ENCODE measurements at places on chromosomes 6 and 20.

GRCh38 chr6:139582956-139583355 lies 208.5 kb upstream of the CITED2 start:
- peak; percentile 48 for DNase-seq

- DNase-seq: no peak
These were observed 237.5 kb upstream of the RSPO3 start for GRCh38 chr6:126880964-126881363.

GRCh38 chr20:17179840-17180239 lies 47.0 kb upstream of the PCSK2 start:
- no peak for DNase-seq

DNA sequence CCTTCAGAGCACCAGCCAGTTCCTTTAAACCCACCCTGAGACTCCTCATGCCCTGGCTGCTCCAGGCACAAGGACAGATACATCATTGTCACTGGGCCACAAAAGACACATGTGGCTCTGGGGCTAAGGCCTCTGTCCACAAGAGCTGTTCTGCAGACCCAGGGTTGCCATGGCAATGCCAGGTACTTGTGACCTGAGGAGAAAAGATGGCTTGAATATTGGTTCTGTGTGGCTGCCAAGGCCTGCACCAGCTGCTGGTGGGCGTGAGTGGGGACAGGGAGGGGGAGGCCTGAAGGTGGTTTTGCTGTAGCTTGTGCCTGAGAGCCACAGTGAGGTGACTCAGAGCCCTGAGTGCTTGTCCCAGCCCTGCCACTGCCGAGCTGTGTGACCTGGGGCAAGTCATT lies 31.8 kb downstream of the SAYSD1 start:
- no peak for DNase-seq

GRCh38 chr6:33217681-33218080 lies 9.4 kb downstream of the RING1 start:
- DNase-seq: no peak

DNA sequence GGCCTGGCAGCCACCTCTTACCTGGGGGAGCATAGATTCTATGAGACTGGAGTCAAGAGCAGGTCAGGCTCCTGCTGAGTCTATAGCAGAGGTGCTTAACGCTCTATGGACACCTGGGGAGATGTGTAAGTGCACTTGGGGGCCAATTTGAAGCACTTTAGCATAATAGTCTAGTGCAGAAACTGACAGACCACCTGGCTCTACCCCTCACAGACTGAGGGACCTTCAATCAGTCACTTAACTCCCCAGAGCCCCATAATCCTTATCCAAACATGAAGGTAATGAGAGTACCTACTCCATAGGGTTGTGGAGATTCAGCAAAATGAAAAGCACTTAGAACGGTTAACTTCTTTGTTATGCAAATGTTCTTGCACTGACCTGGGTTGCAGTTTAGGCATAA lies 87.3 kb upstream of the SLC22A16 start:
- DNase-seq: no peak

GRCh38 chr6:163243083-163243482 lies 171.4 kb upstream of the QKI start:
- no peak for DNase-seq

GRCh38 chr6:45445749-45446549 lies 68.2 kb upstream of the SUPT3H start:
- DNase-seq: peak; percentile 99

DNA sequence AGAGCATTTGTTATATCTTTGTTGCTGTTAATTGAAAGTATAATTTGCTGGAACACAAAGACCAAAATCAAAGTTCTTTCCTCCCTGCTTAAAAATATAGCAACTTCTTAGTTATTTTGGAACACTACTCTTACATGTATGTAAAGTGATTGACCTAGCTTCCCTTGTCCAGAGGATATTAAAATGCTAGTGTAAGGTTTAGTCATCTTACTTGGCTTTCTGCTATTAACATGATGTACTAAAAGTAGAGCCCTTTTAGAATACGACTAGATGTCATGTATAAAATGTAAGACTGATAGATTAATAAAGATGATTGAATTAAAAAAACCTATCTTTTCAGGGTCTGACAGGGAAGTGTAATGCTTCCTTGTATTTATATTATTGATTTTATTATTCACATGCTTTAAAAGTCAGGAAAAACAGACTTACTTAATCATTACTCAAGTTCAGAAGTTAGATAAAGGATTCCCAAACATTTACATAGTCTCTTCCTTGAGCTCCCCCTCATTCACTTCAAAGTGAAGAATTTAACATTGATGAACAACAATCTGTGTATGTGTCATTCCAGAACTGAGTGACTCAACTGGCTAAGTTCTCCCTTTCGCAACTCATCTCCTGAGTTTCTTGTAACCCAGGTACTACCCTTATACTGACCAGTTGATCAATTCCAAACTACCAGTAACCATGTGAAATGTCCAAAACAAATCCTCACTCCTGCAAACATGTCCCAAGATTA lies 50.9 kb downstream of the BTBD9 start:
- DNase-seq: peak; percentile 76

GRCh38 chr20:18533978-18534644 lies 26.4 kb downstream of the SEC23B start:
- DNase-seq: no peak

DNA sequence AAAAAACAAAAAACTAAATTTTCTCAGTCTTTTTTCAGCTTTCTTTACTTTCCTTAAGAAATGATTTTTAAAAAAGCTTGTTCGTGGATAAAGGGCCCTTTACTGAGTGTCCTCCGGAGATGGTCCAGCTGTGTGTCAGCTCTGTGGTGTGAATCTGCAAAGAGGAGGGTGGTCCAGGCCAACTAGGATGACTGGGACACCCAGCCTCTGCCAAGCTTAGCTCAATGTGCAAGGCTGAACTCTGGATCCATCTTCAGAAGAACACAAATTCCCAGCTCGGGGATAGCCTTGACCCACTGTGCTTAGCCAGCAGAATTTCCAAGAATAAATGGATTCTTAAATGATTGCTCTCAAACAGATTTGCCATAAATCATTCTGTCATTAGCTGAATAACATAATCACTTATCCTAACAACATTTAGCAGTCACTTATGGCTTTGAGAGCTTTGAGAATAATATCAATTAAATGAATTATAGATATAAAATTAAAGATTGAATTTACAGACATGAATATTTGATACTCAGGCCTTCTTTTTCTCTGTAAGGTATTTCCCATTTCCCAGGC lies 14.2 kb upstream of the CALHM5 start:
- peak; percentile 10 for DNase-seq

GRCh38 chr6:143755301-143755744 lies 77.6 kb downstream of the PHACTR2 start:
- DNase-seq: peak; percentile 53

GRCh38 chr6:108921547-108922361 lies 73.5 kb downstream of the ARMC2 start:
- DNase-seq: peak; percentile 31

DNA sequence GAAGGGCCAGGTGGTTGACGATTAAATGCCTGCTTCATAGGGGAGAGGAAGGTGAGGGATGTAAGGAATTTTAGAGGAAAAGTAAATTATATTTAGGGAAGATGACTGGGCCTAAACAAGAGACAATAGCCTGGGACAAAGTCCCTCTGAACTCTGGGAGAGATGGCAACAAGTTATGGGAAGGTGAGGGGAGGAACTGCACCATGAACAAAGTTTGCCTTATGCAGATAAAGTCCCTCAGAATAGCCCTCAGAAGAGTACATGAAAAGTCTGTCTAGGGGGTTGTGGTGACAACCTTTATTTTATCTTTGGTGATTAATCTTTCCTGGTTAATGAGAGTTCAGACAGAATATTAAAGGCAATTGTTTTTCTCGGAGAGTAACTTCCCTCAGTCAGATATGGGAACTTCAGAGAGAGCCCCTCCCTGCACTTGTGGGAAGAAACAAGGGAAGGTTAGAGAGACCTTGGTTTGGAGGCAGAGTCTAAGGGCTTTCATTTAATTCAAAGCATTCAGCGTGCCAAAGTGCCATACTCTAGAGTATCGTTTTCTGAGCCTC lies 27.1 kb upstream of the FAM217A start:
- no peak for DNase-seq

DNA sequence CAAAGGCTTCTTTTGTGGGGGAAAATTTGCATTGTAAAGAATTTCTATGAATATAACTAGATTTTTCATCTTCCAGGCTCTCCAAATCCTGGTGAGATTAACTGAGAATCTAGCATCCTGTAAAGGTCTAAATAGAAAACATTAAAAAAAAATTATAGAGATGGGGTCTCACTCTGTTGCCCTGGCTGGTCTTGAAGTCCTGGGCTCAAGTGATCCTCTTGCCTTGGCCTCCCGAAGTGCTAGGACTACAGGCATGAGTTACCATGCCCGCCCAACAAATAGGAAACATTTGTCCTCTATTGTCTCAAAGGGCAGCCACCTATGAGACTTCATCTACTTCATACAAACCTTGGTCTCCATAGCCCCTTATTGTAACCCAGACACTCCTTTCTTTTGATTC lies 25.2 kb upstream of the NCOA3 start:
- no peak for DNase-seq

- peak; percentile 82 for DNase-seq
These were observed 542.9 kb upstream of the JAG1 start for GRCh38 chr20:11216451-11217314.

DNA sequence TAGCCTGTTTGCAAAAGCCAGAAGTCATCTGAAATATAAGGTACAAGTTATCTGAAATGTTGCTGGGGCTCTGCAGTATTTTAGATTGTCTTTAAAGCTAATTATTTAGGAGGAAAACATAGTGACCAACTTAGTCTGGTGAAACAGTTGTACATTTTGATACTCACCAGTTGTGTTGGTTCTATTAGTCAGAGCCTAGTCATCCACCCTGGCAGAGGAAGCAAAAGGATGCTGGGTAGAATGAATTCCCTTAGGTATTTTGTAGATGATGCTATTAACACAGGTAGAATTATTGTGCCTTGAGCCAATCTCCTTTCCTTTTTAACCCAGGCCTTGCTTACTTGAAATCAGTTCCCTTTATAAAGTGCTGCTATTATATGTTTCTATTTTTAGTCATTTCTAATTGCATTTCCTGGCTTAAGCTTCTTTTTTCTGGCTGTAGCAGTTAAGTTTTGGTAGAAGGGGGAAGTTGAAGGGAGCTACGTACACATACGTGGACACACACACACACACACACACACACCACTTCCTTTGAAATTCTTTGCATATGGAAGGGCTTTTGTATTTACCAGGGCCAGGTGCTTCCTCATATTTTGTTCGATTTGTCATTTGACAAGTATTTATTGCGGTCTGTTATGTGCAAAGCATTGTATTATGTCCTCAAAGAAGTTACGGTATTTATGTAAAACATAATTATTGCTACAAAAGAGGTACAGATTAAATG lies 82.4 kb downstream of the RTN4IP1 start:
- peak; percentile 84 for DNase-seq

DNA sequence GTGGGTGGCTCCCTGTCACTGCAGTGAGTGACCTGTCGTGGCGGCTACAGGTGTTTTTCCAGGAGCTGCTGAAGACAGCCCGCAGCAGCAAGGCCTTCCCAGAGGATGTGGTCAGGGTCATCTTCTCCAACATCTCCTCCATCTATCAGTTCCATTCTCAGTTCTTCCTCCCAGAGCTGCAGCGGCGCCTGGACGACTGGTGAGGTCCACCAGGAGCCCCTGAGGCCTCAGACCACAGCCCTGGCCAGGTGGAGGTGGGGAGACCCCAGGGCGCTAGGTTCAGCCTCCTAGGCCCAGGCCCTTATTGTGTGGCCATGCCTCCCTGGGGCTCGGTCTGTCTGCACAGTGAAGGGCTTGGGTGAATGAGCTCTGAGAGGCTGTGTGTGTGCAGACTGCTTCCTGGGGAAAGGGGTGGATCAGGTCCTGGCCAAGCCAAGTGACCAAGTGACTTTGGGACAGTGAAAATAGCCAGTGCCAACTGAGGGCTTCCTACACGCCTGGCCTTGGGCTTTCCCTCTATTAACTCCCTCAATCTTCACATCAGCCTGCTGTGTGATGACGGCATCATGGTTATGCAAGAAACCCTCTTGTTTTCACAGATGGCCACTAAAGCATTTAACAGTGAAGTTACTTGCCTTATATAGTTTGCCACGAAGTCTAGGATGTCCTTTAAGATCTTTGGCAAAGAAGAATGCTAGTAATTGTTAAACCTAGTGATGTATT lies 6.4 kb downstream of the FGD2 start:
- peak; percentile 79 for DNase-seq

DNA sequence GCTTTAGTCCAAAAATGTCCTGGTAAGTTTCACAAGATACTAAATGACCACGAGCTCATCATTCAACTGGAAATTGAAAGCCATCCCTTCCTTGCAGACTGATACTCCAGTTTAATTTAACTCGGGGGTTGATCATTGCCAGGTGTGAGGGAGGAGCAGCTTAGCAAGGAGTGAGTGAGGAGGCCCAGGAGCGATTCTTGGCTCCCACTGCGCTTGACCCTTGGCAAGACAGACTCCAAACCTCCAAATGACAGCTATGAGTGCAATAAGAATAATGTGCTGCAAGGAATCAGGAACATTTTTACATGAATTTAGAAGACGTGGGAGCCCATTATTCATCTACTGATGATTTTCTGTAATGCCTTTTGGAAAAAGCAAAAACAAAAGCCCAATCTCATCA lies 64.9 kb downstream of the LAMA4 start:
- DNase-seq: peak; percentile 5
